ENCODE measurements at places on chromosomes 11 and 22. TPM values are rescaled to one million over a fixed set of nuclear protein-coding genes. Genes with fewer than 3 reads are reported as not detected.

The OR51A4 gene
- not detected for total RNA-seq

The MMP1 gene
- 662 TPM for total RNA-seq

DNA sequence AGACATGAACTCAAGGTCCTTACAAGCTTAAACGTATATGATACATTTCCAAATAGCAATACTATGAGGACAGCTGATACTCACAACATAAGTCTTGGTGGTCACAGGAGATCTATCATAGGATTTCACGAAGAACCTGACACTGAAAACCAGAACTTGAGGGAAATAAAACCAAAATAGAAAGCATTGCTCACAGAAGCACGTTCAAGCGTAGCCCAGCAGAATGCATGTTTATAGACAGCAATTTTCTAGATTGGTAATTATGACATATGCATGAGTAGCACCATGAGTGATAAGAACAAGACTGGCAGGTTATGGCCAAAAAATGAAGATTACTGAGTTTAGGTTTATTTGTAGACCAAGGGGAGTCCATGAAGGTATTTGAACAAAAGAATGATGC lies 243.5 kb downstream of the ETS1 start:
- no peak for DNase-seq

GRCh38 chr11:91129596-91129995 lies 906.7 kb upstream of the CHORDC1 start:
- DNase-seq = no peak

- no peak for DNase-seq
Measured at GRCh38 chr11:15483205-15483604, 368.5 kb downstream of the INSC start.
